ENCODE measurements at places on chromosomes 12 and 14.

GRCh38 chr14:59314953-59315599 lies 126.6 kb downstream of the DAAM1 start:
- H3K27ac ChIP-seq, result no peak overlapping the region
- no peaks in the 10 kb centered on the region for H3K4me1 ChIP-seq
- no peaks in the 10 kb centered on the region for H3K27me3 ChIP-seq
- DNase-seq, result no peak

- H3K27ac ChIP-seq, result no peak overlapping the region
- DNase-seq, result peak; percentile 35
- H3K4me1 ChIP-seq, result peaks cover 11% of the 10 kb centered on the region
Observed at GRCh38 chr14:69543341-69544115, 31.1 kb downstream of the CCDC177 start.

- no peaks in the 10 kb centered on the region for H3K36me3 ChIP-seq
- H3K4me3 ChIP-seq, result peak overlapping the region; percentile 66
- no peaks in the 10 kb centered on the region for H3K27me3 ChIP-seq
- peak overlapping the region; percentile 39 for H3K27ac ChIP-seq
Observed at GRCh38 chr12:105330931-105331804, 677 bp downstream of the C12orf75 start.

- no peak overlapping the region for H3K4me3 ChIP-seq
- H3K27me3 ChIP-seq, result no peaks in the 10 kb centered on the region
- H3K4me1 ChIP-seq, result peaks cover 9% of the 10 kb centered on the region
- peak overlapping the region; percentile 64 for H3K27ac ChIP-seq
- no peaks in the 10 kb centered on the region for H3K36me3 ChIP-seq
Observed at GRCh38 chr12:49825971-49826421, 2.2 kb downstream of the NCKAP5L start.

- peaks cover 41% of the 10 kb centered on the region for H3K4me1 ChIP-seq
- H3K4me3 ChIP-seq, result peak within 1 kb of the TSS; percentile 72
- peak within 1 kb of the TSS; percentile 86 for H3K27ac ChIP-seq
- H3K36me3 ChIP-seq, result peaks cover 9% of the 10 kb centered on the region
Observed at GRCh38 chr12:57005980-57006808, at the start of gene ZBTB39. ZBTB39 (minus strand) TSS chr12:57006546; CDS start chr12:57004917, 1,629 bp downstream.

- no peaks in the 10 kb centered on the region for H3K27me3 ChIP-seq
- H3K4me1 ChIP-seq, result peaks cover 28% of the 10 kb centered on the region
- no peak for DNase-seq
- peak overlapping the region; percentile 96 for H3K27ac ChIP-seq
Observed at GRCh38 chr12:50926415-50926814, 25.9 kb upstream of the HIGD1C start.

GRCh38 chr14:104030958-104031357 lies 54.5 kb upstream of the ASPG start:
- no peak overlapping the region for H3K4me3 ChIP-seq
- DNase-seq, result no peak
- H3K27me3 ChIP-seq, result peaks cover 34% of the 10 kb centered on the region
- no peaks in the 10 kb centered on the region for H3K36me3 ChIP-seq
- H3K4me1 ChIP-seq, result no peaks in the 10 kb centered on the region

DNA sequence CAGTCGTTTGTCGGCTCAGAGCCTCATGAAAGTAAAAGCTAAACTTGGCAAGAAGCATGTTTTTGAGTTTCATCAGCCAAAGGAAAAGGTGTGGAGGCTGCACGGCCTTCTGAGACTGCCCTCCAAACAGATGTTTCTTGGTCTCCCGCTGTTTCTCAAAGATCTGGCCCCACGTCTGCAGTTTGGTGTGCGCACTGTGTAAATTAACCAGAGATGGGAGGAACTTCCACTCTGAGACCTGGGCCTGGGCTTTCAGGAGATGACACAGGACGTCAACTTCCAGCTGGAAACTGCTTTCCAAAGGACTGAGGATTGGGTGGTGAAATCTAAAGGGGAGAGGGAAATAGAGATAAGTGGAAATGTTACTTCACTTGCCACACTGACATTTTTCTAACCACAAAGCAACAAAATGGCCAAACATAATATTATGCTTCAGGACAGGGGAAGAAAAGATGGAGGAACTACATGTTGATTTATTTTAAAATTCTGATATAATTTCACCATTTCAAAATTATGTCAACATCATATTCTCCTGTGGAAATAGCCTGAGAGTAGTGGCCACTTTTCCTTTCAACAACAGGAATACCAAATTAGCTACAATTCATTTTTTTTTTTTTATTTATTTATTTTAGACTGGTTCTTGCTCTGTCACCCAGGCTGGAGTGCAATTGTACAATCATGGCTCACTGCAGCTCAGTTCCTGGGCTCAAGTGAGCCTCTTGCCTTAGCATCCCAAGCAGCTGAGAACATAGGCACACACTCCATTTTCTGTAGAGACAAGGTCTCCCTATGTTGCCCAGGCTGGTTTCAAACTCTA lies 27.6 kb downstream of the KICS2 start:
- H3K4me3 ChIP-seq, result no peak overlapping the region
- no peaks in the 10 kb centered on the region for H3K4me1 ChIP-seq

DNA sequence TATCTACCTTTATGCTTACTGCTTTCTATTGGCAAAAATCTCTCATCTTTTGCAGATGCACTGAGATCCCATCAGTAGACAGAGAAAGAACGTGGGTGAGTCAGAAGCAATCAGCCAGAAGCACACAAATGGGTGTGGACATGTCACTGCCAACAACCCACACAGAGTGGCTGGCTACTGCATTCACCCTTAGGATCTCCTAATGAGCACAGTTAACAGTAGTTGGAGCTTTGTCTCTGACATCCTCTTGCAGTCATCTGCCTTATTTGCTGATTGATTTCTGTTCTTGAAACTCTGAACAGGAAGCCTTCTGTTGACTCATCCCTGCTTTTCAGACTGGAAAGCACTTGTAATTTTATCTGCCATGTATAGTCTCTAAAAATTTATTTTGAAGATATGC lies 117.2 kb downstream of the RGS6 start:
- H3K4me1 ChIP-seq, result no peaks in the 10 kb centered on the region
- no peak overlapping the region for H3K4me3 ChIP-seq
- H3K27me3 ChIP-seq, result no peaks in the 10 kb centered on the region
- no peaks in the 10 kb centered on the region for H3K36me3 ChIP-seq
- DNase-seq, result no peak

DNA sequence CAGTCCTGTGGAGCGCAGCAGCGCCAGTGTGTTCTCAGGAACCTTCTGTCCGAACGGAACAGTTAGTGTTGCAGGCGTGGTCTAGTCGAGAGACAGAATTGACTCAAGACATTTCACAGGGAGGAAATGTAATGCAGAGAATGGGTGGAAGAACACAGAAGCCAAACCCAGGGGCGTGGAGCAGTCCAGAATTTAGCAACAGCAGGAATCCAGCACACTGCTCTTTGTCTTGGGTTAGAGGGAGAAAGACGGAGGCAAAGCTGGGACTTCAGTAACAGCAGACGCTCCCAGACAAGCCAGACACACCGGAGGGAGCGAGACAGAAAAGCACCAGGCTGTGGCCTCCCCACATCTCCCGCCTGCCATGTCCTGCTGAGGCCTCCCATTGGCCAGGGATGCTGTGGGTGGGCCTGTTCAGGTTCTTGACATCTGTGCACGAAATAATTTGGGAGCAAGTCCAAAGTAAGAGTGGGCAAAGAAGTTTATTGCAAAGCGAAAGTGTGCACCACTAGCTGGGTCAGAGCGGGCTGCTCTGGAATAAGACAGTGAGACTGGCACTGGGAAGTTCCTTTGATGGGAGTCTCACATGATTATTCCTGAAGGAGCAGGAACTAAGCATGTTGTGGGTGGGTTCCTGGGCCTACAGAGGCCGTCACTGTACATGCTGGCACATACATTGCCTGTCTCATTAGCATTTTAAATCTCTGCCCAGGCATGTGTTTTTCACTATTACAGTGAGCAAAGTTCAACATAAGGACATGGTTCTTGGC lies 339.3 kb upstream of the SFSWAP start:
- H3K4me3 ChIP-seq, result no peak overlapping the region
- no peaks in the 10 kb centered on the region for H3K36me3 ChIP-seq
- H3K4me1 ChIP-seq, result no peaks in the 10 kb centered on the region

- H3K27me3 ChIP-seq, result no peaks in the 10 kb centered on the region
- no peak overlapping the region for H3K27ac ChIP-seq
- no peak overlapping the region for H3K4me3 ChIP-seq
Observed at GRCh38 chr12:92673756-92674155, 29.0 kb upstream of the PLEKHG7 start.

- no peaks in the 10 kb centered on the region for H3K27me3 ChIP-seq
- H3K4me1 ChIP-seq, result no peaks in the 10 kb centered on the region
- no peaks in the 10 kb centered on the region for H3K36me3 ChIP-seq
- H3K27ac ChIP-seq, result no peak overlapping the region
- DNase-seq, result no peak
Observed at GRCh38 chr12:31288381-31288780, 37.6 kb downstream of the SINHCAF start.

DNA sequence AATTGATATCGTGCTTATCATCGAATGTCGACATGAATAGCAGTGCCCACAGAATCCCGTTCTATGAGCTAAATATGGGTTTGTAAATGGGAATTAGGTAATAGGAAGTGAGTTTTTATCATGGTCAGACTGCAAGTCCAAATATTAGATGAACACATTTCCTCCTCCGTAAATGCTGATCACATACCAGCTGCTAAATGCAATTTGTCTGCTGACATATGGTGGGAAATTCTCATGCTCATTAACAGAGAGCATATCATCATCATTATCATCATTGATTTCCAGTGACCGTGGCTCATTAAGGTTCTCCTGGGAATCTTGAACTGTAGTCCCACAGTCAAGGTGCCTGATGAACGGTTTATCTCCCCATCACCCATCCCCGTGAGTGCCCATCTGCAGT lies 998.8 kb upstream of the TMEM132C start:
- H3K27ac ChIP-seq, result no peak overlapping the region
- no peaks in the 10 kb centered on the region for H3K4me1 ChIP-seq
- no peak for DNase-seq
- H3K27me3 ChIP-seq, result no peaks in the 10 kb centered on the region
- H3K4me3 ChIP-seq, result no peak overlapping the region

GRCh38 chr12:22899184-22899583 lies 274.2 kb downstream of the ETNK1 start:
- no peak overlapping the region for H3K27ac ChIP-seq
- no peaks in the 10 kb centered on the region for H3K4me1 ChIP-seq
- H3K4me3 ChIP-seq, result no peak overlapping the region
- H3K36me3 ChIP-seq, result no peaks in the 10 kb centered on the region
- no peak for DNase-seq
- H3K27me3 ChIP-seq, result no peaks in the 10 kb centered on the region

GRCh38 chr14:87772854-87773253 lies 220.1 kb downstream of the GALC start:
- H3K27me3 ChIP-seq, result no peaks in the 10 kb centered on the region
- no peak overlapping the region for H3K27ac ChIP-seq
- H3K36me3 ChIP-seq, result no peaks in the 10 kb centered on the region

GRCh38 chr12:55658635-55659391 lies 22.1 kb downstream of the OR10P1 start:
- no peaks in the 10 kb centered on the region for H3K4me1 ChIP-seq
- H3K4me3 ChIP-seq, result no peak overlapping the region
- no peaks in the 10 kb centered on the region for H3K36me3 ChIP-seq
- no peak for DNase-seq
- H3K27ac ChIP-seq, result peak overlapping the region; percentile 55

DNA sequence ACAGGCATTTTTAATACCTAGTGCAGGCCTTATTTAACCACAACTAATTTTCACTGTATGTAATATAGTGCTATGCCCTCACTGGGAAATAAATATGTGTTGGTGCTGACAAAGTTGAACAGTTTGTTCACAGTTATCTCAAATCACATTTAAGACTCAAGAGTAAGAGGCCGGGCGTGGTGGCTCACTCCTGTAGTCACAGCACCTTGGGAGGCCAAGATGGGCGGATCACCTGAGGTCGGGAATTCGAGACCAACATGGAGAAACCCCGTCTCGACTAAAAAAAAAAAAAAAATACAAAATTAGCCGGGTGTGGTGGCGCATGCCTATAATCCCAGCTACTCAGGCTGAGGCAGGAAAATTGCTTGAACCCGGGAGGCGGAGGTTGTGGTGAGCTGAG lies 22.9 kb upstream of the TEAD4 start:
- H3K4me3 ChIP-seq, result no peak overlapping the region
- no peaks in the 10 kb centered on the region for H3K36me3 ChIP-seq
- DNase-seq, result no peak
- no peak overlapping the region for H3K27ac ChIP-seq
- no peaks in the 10 kb centered on the region for H3K27me3 ChIP-seq
- no peaks in the 10 kb centered on the region for H3K4me1 ChIP-seq

GRCh38 chr12:95674631-95675030 lies 115.9 kb downstream of the NTN4 start:
- H3K36me3 ChIP-seq, result no peaks in the 10 kb centered on the region
- H3K4me1 ChIP-seq, result no peaks in the 10 kb centered on the region
- H3K27ac ChIP-seq, result no peak overlapping the region
- no peak for DNase-seq

- DNase-seq, result no peak
- H3K36me3 ChIP-seq, result no peaks in the 10 kb centered on the region
- H3K27me3 ChIP-seq, result no peaks in the 10 kb centered on the region
- no peak overlapping the region for H3K4me3 ChIP-seq
Observed at GRCh38 chr12:76957301-76957700, 78.5 kb upstream of the CSRP2 start.

DNA sequence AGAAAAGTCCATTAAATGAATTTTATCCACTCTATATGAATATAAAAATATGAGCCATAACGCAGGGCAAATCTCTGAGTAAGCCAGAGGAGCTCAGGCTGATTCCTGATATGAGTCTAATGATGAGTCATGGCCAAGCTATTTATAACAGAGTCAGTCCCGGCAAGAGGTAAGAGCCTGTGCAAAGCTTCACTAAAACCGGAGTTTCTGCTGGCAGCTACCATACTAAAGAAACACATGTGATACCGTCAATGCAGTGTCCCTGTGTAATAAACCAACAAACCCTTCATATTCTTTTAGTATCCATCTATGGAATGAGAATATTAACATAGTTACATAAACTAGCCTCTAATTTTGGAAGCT lies 319.4 kb downstream of the KCNC2 start:
- no peaks in the 10 kb centered on the region for H3K27me3 ChIP-seq
- no peak overlapping the region for H3K27ac ChIP-seq
- no peaks in the 10 kb centered on the region for H3K36me3 ChIP-seq
- no peak overlapping the region for H3K4me3 ChIP-seq
- H3K4me1 ChIP-seq, result no peaks in the 10 kb centered on the region
- no peak for DNase-seq

GRCh38 chr14:80315681-80316080 lies 104.4 kb upstream of the DIO2 start:
- H3K4me3 ChIP-seq, result no peak overlapping the region
- H3K36me3 ChIP-seq, result no peaks in the 10 kb centered on the region
- no peak overlapping the region for H3K27ac ChIP-seq

GRCh38 chr14:80523518-80524117 lies 312.3 kb upstream of the DIO2 start:
- no peak overlapping the region for H3K27ac ChIP-seq
- H3K4me3 ChIP-seq, result no peak overlapping the region
- H3K27me3 ChIP-seq, result no peaks in the 10 kb centered on the region
- no peak for DNase-seq
- H3K36me3 ChIP-seq, result no peaks in the 10 kb centered on the region
